Foreskin fibroblast (primary cell): ENCODE measurements at places on chromosomes 7 and 10.

GRCh38 chr10:81541517-81541916 lies 333.5 kb upstream of the NRG3 start:
- no peak for DNase-seq

DNA sequence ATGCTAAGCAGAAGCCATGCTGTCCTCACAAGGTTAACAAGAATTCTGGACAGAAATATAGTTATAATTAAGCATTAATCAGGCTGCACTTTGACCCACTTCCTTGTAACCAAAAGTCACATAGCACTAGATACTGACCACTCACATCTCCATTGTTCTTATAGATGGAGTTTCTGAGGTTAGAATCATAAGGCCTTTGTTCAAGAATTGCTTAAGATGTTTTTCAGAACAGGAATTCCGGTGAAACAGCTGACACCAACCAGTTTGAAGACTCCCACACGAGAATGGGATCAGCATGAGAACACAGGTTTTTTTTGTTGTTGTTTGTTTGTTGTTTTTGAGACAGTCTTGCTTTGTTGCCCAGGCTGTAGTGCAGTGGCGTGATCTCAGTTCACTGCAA lies 488.3 kb upstream of the NRP1 start:
- no peak for DNase-seq

GRCh38 chr7:93719546-93719945 lies 145.0 kb upstream of the CALCR start:
- peak; percentile 25 for DNase-seq

DNA sequence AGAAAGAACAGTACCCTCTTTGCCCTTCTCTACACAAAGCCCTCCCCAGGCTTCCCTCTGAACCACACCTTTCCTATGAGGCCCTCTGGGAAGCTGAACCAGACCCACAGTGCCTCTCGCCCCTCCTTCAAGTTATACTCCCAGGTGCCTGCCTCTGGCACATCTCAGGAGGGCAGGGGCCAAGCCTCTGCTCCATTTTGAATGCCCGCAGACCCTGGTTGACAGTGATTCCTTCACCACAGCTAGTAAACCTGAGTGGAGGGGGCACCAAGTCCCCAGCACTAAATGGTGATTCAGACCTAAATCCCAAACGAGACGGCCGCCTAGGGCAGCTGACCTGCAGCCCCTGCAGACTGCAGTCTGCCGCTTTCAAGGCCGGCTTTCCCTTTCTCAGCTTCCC lies 230.5 kb upstream of the ZNF32 start:
- no peak for DNase-seq

GRCh38 chr7:7761974-7762779 lies 43.8 kb upstream of the RPA3 start:
- DNase-seq, result peak; percentile 50

DNA sequence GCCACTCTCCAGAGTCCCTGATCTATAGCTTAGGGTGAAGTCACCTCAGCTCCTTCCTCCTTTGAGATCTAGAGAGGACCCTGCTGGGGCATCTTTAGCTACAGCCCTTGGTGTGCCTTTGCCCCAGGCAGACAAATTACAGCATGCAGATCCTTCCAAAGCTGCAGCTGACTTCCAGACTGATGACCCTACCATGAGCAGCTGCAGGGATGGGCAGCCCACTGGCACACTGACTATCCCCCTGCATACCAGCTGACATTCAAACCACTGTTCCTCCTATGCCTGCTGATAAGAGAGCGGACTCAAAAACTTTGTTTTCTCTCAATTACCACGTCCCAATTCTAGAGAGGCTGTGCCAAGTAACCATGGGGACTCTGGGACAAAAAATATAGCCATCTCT lies 70.6 kb downstream of the COL13A1 start:
- no peak for DNase-seq

DNA sequence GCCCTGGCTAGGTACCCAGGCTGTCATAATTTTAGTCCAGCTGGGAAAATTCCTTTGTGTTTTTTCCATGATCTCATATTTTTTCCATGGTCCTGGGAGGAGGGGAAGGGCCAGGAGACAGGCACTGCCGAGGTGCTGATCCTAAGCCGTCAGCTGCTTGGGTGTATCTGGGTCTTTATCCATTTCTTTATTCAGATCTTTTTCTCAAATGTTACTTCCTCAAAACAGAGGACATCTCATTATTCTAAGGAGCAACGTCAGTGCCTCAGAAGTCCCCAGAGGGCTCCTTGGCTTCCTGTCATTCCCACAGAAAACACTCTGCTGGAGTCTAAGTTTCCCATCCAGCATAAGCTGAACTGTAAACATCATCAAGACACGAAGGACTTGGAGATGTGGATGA lies 2.8 kb upstream of the OR6V1 start:
- no peak for DNase-seq

GRCh38 chr10:93711891-93712290 lies 9.5 kb upstream of the FRA10AC1 start:
- DNase-seq, result no peak

DNA sequence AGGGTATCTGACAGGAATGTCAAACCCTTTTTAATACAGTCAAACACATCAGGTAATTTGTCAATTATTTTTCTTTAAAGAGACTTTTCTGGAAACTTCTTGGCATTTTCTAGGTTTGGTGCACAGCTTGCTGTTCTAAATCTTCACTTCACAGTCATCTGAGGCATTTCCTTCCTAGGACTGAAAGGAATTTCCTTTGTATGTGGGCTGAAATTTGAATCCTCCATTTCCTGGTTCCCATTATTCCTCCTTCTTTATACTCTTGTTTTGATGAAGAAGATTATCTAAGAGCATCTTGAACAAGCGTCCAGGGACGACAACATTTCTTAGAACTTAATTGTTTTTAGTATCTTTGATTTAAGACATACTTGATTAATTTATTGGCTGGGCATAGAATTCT lies 24.9 kb downstream of the CALD1 start:
- peak; percentile 48 for DNase-seq

- no peak for DNase-seq
These were observed 66.7 kb downstream of the AKR1E2 start for GRCh38 chr10:4892681-4893080.

- DNase-seq, result peak; percentile 48
These were observed 22.2 kb downstream of the TMEM120A start for GRCh38 chr7:75971961-75972763.

DNA sequence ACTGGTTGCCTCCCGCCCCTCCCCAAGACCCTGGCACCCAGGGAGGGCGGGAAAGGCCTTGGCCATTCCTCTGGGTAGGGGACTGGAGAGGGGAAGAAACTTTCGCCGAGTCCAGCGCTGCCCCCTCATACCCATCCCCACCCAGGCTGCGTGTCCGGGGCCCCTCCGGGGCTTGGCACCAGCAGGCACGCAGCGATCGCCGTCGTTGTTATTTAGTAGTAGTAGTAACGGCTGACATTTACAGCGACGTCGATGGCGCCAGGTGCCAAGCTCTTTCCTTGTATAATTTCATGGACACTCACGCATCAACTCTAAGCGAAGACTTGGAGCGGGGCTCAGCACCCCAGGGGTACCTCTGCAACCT lies 3.3 kb upstream of the PDGFA start:
- no peak for DNase-seq

DNA sequence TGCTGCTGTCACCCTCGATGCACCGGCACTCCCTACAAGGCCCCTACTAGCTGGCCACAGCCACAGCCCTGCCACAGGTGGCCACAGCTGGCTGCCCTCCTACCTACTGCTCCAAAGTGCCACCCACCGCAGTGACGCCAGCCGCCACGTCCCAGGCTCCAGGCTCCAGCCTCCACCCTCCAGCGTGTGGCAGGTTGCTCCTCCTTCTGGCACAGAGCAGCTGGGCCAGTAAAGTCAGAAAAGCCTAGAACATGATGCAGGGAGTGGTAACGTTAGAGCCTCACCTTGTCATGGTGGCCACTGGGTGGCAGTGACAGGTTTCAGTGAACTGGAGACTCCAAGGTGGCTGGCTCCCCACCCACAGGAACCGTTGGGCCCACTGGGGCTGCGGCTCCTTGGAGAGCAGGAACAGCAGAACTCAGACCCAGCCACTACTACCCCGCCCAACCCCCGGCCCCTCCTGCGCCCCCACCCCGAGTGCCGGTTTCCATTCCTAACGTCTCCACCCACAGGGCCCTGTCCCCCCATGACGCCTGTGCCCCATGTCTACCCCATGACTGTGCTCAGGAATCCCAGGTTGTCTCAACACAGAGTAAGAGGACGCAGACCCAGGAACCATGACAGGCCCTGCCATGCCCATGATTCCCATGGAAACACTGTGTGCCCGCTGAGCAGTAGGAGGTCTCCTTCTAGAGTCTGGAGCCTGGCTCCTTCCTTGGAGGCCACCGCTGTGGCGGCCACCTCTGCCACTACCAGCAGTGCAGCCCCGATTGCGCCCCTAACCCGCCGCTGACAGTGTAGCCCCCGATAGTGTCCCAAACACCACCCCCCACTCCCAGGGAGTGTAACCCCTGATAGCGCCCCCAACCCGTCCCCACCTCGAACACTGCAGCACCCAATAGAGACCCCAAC lies 52.3 kb upstream of the ZNF33B start:
- DNase-seq, result no peak
